NCI-H2081 treated with DMSO at 0.1 percent for 48 hours (cell line): ENCODE measurements at places on chromosomes 12 and 14.

DNA sequence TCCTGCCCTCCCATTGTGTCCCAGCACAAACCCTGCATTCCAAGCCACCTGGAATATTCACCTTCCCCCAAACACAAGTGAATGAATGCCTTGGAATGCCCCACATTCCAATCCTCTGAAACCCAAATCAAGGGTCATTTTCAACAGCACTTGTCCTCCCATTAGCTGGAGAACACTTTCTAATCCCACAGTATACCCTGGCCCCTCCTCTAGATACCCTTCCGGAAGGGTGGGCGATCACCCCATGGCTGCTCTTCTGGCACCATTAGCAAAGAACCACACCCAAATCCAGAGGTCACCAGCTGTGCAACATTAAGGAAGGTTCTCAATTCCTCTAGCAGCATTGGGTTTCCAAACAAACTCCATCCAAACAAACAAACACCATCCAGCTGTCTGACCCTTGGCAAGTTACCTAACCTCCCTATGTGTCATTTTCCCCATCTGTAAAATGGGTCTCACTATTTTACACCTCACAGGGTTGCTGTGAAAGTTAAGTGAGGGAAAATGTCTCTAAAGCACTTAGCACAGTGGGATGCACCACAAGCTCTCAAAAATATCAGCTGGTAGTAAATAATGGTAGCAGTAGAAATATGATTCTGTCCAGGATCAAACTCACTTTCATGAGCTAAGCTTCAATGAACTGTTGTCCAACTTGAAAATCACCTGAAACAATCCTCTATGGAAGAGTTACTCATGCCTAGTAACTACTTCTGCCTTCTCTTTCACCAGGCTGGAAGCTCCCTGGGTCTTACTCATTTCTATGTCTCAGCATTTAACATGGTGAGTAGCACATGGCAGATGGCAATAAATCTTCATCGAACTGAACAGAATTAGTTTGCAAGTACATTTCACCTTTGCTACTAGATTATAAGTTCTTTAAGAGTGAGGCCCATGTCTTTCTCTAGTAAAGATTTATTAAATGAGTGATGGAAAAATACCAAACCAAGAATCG is 5.3 kb downstream of the NUAK1 start:
- no peak for DNase-seq

GRCh38 chr14:78875049-78875448 is 704.9 kb downstream of the NRXN3 start:
- no peak for DNase-seq

GRCh38 chr12:121581686-121582429 is 1.0 kb upstream of the KDM2B start:
- no peak for DNase-seq

- DNase-seq = no peak
These were observed 82.0 kb upstream of the HMGA2 start for GRCh38 chr12:65742018-65743010.

DNA sequence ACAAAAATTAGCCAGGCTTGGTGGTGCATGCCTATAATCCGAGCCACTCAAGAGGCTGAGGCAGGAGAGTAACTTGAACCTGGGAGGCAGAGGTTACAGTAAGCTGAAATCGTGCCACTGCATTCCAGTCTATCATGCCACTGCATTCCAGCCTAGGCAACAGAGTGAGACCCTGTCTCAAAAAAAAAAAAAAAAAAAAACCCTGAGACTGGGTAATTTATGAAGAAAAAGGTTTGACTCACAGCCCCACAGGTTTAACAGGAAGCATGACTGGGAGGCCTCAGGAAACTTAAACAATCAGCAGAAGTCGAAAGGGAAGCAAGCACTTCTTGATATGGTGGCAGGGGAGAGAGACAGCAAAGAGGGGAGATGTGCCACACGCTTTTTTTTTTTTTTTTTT is 123.2 kb downstream of the GXYLT1 start:
- DNase-seq = no peak

DNA sequence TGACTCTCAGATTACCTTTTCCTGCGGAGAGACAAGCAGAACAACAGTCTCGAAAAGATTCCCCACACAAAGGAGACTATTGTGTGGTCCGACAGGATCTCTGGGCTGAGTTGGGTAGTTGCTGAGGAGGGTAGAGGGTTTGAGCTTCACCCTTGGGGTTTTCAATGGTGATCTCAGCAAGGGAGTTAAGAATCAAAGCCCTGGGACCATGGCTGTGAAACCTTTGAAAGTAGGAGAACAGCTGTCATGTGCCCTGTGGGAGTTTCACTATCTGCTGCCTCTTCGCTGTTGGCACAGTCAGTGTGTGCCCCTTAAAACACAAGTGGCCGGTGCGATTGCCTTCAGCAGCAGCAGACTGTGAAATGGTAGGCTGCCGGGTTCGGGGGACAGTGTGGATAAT is 14.2 kb upstream of the PLEK2 start:
- no peak for DNase-seq

- DNase-seq = peak; percentile 56
These were observed 8.1 kb downstream of the STAC3 start for GRCh38 chr12:57242691-57243454.

- no peak for DNase-seq
These were observed 381.7 kb downstream of the DIO2 start for GRCh38 chr14:79829405-79830166.

DNA sequence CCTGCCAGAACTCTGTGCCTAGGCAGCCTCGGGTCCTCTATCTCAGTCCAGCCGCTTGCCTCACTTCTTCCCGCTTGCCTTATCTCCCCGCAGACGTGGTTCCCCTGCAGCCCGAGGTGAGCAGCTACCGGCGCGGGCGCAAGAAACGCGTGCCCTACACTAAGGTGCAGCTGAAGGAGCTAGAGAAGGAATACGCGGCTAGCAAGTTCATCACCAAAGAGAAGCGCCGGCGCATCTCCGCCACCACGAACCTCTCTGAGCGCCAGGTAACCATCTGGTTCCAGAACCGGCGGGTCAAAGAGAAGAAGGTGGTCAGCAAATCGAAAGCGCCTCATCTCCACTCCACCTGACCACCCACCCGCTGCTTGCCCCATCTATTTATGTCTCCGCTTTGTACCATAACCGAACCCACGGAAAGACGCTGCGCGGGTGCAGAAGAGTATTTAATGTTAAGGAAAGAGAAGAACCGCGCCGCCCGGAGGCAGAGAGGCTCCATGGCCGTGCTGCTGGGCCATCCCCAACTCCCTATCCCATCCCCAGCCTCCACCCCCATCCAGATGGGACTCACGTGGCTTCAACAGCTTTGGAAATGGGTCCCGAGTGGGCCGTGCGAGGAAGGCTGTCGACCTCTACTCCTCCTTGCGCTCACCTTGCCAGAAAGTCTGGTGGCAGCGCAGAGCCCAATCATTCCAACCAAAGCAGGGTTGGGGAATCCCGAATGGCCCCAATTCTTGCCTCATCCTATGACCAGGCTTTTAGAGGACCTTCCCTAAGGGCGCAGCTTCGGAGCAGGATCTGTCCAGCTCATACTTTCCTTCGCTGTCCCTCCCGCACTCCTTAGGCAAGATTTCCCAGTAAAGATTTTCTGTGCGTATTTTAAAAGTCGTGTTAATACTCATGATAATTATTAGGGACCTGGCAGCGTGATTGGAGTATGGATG is 6.5 kb downstream of the HOXC13 start:
- no peak for DNase-seq

DNA sequence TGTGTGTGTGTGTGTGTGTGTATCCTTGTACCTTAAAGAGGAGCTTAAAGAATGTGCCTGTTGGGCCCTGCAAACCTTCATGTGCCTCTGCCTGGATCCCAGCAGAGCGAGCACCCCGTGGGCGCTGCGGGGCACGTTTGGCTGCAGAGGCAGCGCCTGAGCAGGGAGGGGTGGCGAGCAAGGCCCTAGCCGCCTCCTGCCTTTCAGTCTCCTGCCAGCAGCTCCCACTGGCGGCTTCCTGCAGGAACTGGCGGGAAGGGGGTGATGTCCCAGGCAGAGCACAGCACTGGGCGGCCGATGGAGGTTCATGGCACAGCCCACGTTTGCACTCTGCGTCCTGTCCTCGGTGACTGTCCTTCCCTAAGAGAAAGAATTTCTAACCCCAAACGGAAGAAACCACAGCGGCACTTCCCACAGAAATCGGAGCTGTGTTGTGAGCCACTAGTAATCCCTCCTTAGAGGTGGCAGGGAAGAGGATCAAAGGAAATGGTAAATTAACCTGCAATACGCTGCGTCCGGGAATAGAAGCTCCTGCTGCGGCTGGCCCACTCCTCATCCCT is 19.8 kb downstream of the ZBTB42 start:
- DNase-seq = no peak

DNA sequence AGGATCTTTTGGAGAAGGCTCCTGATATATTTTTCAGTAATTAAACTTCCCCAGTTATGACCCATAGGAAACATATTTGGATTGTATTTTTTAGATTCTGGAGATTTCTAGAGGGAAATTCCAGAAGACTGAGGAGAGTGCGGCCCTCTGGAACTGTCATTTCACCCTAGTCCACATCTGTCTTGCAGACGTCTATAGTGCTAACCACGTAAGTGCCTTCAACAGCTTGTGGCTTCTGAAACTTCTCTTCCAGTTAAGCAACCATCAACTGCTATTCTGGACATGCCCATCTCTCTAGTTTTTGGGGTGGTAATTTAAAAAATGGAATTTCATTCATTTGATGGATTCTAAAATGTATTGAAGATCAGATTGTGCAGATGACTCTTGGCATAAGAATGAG is 1098.8 kb downstream of the TMEM121 start:
- DNase-seq = no peak

DNA sequence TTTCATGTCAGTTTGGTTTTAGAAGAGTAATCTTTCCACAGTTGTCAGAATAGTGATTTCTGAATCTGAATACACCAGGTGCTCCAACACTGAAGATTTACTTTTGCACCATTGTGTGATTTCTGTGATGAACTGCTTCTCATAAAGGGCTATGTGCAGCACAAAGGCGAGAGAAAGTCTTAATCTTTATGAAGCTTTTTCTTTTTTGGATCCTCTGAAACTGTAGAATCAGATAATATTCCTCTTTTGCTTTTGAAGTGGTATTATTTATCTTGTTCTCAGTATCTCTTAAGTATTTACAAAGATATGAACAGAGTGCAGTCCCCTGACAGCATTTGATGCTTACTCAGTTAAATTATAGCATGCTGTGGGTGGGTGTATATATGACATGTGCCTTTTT is 207.8 kb downstream of the NAV3 start:
- DNase-seq = no peak

GRCh38 chr12:131493068-131493826 is 217.6 kb upstream of the SFSWAP start:
- DNase-seq = no peak

GRCh38 chr12:127233016-127233415 is 1034.0 kb upstream of the TMEM132C start:
- no peak for DNase-seq

DNA sequence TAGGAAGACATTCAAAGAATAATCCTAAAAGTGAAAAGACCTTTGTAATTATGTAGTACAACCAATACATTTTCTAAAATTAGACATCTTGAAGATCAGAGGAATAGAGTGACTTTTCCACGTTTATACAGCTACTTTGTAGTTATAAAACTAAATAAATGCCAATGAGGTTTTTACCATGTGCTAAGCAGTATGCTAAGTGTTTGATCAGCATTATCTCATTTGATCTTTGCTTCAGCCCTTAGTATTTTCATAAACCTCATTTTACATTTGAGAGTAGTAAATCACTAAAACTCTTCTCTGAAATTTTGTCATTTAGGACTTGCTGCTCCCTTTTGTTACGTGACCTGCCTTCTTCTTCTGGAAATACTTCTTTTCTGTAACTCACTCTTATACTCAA is 13.6 kb downstream of the MBIP start:
- no peak for DNase-seq

DNA sequence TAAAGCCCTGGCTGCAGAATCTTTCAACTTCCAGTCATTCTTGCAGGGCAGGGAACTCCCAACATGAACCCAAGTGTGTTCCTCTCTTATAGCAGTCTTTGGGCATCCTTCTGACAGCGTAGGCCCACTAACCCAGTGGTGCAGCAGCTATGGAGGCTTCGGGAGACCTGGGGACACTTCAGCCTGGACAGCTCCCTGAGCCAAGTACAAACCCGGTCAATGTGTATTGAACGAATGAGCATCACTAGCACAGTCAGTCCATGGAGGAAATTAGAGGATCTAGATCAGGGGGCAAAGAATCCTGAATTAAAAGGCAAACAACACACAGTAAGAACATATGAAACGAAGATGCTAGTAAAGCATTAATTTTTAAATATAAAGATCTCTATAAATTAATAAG is 41.8 kb downstream of the KIAA0586 start:
- DNase-seq = no peak

GRCh38 chr12:105611340-105611739 is 280.8 kb downstream of the C12orf75 start:
- DNase-seq = no peak

GRCh38 chr12:96265400-96265799 is 71.2 kb downstream of the ELK3 start:
- no peak for DNase-seq

- DNase-seq = no peak
These were observed 31.7 kb downstream of the PTHLH start for GRCh38 chr12:27940756-27941402.

- DNase-seq = no peak
These were observed 627 bp downstream of the HOXC8 start for GRCh38 chr12:54009171-54010052.

DNA sequence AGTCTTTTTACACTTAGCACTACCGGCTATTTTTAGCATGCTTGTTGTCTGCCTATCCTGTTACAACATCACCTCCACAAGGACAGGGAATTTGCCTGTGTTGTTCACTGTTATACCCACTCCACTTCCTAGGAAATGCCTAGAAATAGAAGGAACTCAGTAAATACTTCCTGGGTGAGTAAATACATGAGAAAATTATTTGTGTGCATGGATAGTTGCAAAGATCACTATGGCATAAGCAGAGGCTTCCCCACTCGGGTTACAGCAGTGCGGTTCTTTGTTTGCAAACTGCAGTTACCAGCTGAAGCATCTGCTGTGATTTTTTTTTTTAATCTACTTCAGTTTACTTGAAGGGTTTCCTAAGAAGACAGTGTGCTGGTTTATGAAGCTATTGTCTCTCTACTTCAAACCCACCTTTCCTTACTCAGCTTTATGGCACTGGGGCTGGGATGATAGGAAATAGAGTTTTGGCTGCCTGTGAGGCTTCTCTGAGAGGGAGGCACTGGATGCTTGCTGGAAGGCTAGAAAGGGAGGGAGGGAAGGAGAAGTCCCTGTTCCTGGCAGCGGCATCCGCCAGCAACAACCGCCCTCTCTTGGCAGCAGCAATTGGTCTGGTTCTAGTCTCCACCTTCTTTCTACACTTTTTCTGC is 29.0 kb downstream of the PDE6H start:
- DNase-seq = no peak

GRCh38 chr12:11787933-11788849 is 138.7 kb downstream of the ETV6 start:
- DNase-seq = no peak

DNA sequence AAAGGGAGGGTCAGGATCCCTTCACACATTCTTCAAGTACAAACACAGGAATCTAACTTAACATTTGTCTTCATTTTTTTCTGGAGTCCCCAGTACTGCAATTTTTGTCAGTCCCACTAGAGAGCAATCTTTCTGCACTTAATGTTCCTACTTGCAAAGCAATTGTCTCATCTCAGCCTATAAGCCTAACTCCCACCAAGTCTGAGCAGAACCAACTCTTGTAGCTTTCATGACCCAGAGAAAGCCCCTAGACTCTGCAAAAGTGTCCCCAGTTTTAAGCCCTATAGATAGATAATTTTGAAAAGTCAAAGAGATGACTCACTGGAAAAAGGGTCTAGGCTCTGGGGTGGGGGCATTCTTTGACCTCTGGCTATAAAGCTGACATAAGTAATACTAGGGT is 1.8 kb upstream of the ZBTB39 start:
- DNase-seq = no peak
